IMR-90 (cell line): ENCODE measurements at places on chromosomes 6 and 20. TPM values are rescaled to one million over a fixed set of nuclear protein-coding genes. Genes with fewer than 3 reads are reported as not detected.

CLVS2 gene
- total RNA-seq, result not detected in 2 replicates

CLIC5 gene
- not detected in 2 replicates for total RNA-seq

ANKRD66 gene
- not detected in 2 replicates for total RNA-seq

MDFI gene
- 0.18 and 0.28 TPM in 2 replicates for total RNA-seq

FRMD1 gene
- total RNA-seq, result not detected in 2 replicates

DEFB132 gene
- total RNA-seq, result not detected in 2 replicates

GLP1R gene
- not detected in 2 replicates for total RNA-seq

ACSS1 gene
- total RNA-seq, result 0.56 and 0.72 TPM in 2 replicates

BMP6 gene
- total RNA-seq, result 0.18 and 0.28 TPM in 2 replicates

UBR2 gene
- total RNA-seq, result 32.3 and 42.8 TPM in 2 replicates

SCUBE3 gene
- 19.9 and 21.1 TPM in 2 replicates for total RNA-seq

CEP57L1 gene
- total RNA-seq, result 21.9 and 28.3 TPM in 2 replicates

RNF8 gene
- total RNA-seq, result 17.9 and 26.7 TPM in 2 replicates

GMPR gene
- total RNA-seq, result 6.3 and 6.7 TPM in 2 replicates

IRAK1BP1 gene
- 1.9 and 2.2 TPM in 2 replicates for total RNA-seq

VWA7 gene
- total RNA-seq, result under 0.01 and 0.28 TPM in 2 replicates

LPA gene
- not detected in 2 replicates for total RNA-seq

OR2H1 gene
- not detected in 2 replicates for total RNA-seq

SULF2 gene
- 0.28 and 0.54 TPM in 2 replicates for total RNA-seq

ULBP3 gene
- total RNA-seq, result 35.1 and 43.0 TPM in 2 replicates

FAM210B gene
- 45.0 and 48.9 TPM in 2 replicates for total RNA-seq

RAB32 gene
- total RNA-seq, result 104 and 108 TPM in 2 replicates
